ENCODE measurements at places on chromosomes 6 and 20. TPM values are rescaled to one million over a fixed set of nuclear protein-coding genes. Genes with fewer than 3 reads are reported as not detected.

BPIFB4 gene
- not detected for total RNA-seq

KCNB1 gene
- 0.38 TPM for total RNA-seq

RAD21L1 gene
- not detected for total RNA-seq

PDYN gene
- not detected for total RNA-seq

ANGPT4 gene
- not detected for total RNA-seq

RHAG gene
- not detected for total RNA-seq

MAN1A1 gene
- 15.0 TPM for total RNA-seq

SCRT2 gene
- total RNA-seq = not detected

DNA sequence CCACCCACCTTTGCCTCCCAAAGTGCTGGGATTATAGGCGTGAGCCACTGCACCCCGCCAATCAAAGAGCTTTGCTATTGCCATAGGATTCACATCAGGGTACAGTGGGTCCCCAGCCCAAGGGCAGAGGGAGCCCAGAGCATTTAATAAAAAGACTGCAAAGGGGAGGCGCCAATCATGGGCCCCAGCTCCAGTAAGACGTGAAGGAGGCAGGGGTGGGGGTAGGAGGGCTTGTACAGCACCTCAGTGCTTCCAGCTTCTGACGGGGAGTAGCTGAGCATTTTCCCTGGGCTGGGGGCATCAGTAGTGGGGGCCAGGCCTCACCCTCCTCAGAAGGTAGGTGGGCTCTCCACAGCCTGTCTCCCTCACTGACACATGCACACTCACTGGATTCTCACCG is 1.5 kb downstream of the ADA start:
- no peak for DNase-seq

DNA sequence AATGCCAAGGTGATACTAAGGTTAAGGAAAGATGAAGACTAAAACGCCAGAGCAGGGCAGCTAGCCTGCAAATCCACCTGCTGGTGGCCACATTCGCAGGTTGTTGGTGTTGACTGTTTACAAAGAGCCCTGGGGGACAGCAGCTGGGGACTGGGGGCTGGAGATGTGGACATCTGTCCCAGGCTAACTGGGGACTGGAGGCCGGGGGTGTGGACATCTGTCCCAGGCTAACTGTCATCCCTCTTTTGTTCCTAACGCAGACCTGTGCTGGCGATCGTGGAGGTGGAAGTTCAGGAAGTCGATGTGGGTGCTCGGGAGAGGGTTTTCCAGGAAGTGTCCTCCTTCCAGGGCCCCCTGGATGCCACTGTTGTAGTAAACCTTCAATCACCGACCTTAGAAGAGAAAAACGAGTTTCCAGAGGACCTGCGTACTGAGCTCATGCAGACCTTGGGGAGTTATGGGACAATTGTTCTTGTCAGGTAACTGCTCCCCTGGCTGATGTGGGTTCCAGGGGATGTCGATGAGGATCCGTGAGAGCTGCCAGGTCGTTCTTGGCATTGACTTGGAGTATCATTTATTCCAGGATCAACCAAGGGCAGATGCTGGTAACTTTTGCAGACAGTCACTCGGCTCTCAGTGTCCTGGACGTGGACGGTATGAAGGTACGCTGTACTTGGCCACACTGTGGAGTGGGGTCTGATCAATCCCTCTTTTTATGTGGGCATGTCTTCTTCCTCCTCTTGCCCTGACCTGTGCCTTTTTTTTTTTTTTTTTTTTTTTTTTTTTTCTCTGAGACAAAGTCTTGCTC is 87.0 kb downstream of the SERAC1 start:
- no peak for DNase-seq

- no peak for DNase-seq
Measured at GRCh38 chr20:40806929-40807820, 118.1 kb upstream of the MAFB start.

DNA sequence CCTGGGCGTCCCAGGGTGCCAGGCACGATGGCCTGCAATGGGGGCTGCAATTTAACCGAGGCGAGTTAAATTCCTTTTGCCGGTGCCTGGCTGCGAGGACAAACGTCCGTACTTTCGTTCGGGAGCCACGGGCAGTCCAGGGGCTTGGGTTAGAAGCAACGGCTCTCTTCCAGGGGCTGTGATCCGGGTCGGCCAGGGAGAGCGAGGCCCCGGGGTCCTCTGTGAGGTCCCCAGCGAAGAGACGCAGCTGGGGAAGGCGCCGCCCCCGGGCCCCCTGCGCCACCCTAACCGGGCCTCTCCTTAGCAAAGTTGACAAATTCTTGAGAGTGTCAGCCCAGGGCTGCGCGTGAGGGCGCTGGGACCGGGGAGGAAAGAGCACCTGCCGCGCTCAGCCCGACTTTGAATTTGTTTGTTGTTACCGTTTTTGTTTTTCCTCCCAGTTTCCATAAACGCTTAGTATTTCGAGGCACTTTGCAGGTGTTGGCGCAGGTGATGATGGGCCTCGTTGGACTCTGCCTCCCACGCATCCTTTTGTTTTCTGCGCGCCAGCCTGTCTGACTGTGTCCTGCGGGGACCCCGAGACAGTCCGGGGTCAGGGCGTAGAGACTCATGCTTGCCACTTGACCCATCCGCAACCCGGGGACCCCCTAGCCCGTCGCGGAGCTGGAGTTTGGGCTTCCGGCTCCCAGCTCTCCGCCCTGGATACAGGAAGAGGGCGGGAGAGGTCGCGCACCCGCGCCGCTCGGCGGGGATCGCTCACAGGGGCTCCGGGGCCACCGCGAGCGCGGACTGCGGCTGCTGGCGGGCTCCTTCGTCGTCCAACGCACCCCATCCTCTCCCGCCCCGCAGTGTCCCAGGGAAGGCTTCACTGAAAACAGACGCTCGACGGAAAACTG is 5.8 kb downstream of the OLIG3 start:
- no peak for DNase-seq

- no peak for DNase-seq
Measured at GRCh38 chr6:16676978-16677377, 84.3 kb downstream of the ATXN1 start.

DNA sequence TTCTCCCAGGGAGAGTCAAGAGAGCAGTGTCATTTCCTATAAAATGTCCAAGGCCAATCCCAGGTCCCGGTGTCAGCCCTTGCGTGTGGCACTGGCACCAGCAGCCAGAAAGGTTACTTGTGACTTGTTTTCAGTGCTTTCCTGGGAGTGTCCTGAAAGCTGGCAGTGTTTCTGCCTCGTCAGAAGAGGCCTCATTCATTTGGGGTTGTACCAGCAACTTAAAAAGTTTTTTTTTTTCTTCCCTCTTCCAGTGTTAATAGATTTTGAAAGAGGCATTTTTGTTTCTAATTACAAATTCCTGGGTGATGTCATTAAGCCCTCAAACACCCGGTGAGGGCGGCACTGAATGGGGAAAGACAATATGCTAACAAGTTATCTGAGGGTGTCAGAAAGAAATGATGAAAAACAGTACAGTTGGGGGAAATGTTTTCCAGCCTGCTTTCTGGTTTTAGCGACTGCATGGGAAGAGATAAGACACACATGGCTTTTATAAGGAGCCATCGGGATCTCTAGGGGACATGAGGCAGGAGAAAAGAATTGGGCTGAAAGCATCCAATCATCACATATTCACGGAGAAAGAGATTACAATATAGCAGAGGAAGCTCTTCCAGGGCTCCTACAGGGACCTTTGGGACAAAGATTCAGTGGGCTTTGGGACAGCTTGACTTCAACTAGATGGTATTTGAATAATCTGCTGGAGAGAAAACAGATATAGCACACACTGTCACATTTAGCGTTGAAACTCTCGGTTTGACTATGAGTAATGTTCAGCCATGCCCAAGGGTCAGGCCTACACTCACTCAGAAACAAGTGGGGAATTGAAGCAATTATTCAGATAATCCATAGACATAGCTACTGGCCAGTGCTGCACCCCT is 153.0 kb downstream of the BCAS1 start:
- DNase-seq = no peak

DNA sequence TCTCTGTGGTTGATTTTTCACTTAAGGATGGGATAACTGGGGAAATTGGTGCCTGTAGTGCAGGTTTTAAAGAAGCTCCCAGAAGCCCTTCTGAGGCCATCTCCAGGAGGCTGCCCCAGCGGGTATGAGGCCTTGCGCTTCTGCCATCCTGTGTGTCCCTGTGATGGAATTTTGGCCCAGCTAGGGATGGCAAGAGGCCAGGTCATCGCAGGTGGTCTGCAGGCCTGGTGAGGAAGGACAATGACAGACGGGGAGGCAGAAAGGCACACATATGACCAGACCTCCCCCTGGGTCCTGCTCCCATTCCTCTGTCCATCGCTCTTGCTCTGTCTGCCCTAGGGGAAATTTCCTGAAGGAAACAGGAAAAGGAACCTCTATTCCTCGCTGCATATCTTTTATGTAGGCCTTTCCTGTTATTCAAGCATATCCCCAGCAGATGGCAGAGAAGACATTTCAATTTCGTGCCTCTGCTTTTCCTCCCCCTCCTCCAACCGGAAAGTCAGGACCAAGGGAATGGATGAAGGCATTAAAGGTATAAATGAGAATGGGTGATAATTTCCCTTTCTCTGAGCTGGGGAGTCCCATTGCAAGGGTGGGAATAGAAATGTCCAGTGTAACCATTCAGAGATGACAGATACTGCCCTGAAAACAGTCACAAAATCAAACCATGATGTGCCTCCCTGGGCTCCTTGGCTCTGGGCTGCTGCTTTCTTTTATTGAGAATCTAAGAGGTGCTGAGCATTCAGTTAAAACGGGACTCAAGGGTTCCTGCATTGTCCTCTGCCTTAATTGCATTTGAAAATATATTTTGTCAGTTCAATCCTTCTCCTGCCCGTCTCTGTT is 17.6 kb upstream of the HLA-F start:
- no peak for DNase-seq

GRCh38 chr6:147554281-147554680 is 45.8 kb downstream of the SAMD5 start:
- no peak for DNase-seq

GRCh38 chr6:135540207-135540840 is 42.8 kb upstream of the AHI1 start:
- no peak for DNase-seq

GRCh38 chr6:140845701-140846100 is 1287.0 kb upstream of the GJE1 start:
- no peak for DNase-seq

DNA sequence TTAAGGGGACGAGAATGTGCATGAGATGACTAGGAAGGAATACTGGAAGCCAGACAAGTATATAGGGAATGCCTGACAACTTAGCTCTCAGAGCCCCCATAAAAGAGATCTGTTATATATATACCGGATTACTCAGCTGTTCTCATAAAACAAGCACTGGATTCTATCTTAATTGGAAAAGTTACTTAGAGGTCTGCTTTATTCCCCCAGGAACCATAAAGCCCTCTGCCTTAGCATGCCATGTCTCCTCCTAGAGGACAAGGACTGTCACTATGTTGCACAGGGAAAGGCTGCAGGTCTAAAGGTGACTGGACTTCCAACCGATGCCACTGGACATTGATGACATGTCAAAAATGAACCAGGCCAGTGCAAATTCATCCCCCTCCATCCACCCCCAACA is 6.4 kb downstream of the EXOC2 start:
- DNase-seq = no peak

DNA sequence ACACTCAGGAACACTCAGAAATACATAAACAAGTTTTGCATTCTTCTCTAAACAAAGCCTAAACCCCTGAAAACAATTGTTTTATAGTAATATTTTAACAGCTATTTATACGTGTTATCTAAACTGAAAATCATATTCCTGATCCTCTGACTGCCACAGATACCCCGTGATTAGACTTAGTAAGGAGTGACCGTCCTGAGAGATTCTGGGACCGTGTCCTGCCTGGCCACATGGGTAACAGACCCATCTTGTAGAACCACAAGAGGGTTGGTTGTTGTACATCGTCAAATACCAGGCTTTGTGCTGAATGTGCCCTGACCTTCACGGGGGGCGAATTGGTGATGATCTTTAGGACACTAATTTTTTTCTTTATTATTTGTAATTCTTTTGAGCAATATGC is 214.4 kb downstream of the TMEM242 start:
- no peak for DNase-seq
